ENCODE measurements at places on chromosomes 4 and X.

DNA sequence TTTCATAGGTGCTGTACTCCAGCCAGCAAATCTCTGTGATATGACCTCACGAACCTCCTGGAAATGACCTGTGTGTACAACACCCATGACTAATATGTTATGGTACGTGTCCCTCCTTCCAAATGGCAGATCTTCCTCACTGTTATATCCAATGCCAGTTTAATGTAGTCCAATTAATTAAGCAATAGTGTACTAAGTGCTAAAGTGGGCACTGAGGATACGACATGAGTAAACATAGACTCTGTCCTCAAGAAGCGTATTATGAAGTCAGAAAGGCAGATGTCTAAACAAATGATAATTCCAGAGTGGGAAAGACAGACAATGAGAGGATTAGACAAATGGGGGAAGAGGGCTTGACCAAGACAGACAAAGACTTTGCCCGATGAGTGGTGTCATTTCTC is 33.9 kb downstream of the GPRIN3 start:
- DNase-seq: no peak

DNA sequence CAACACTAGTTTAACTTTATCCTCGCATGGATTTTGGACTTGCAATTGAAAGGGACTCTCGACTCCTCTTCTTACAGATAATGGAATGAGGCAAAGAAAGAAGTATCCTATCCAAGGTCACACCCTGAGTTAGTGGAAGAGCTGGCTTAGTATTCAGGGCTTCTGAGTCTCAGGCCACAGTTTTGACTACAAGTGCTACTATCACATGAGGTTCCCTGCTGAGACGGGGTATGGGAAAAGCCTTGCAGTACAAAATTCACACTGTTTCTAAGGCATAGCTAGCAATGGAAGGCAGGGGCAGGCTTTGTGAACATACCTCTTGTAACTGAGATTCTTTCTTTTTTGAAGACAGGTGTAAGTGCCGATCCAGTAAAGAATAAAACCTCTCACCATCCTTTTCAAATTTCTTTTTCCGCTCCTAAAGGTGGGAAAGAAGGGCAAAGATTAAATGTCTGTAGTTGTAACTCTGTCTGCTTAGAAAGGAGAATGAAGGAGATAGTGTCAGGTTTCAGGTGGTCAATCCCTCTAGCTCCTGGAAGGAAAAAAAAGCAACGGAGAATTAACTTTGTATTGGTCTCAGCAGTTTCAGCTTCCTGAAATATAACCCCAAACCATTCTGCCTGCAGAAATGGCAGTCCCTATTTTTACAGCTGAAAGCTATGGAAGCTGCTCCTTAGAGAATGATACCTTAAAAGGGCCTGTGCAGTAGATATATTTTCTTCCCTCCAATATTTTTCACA is 199.0 kb downstream of the OPHN1 start:
- DNase-seq: no peak

DNA sequence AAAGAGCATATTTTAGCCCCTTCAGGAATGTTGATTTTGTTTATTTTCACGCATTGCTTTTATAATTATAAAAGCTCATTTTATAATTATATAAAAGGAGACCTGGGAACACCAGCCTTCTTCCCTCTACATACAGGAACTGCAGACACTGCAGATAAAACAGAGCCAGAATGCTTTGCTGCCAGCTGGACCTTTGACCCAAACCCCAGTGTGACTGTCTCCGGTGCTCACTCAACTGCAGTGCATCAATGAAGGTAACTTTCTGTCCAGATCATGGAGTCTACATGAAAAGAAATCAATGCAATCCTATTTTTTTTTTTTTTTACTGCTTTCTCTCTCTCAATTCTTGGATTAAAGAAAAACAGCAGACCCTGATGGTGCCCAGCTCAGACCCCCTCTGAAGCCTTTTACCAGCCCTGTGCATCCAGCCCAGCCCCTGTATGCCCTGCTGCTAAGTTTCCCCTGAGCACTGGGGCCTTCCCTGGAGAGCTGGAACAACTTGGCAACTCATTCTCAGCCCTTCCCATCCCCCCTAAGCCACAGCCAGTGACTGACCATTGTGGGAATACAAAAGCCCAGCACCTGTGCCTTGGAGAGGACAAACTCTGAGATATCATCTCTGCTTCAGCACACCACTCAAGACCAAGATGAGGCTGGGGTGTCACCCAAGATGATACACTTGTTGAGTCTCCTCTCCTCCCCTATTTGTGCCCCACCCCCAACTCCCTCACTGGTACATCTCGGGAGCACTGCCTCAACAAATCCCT is 182.1 kb downstream of the EVC2 start:
- no peak for DNase-seq

DNA sequence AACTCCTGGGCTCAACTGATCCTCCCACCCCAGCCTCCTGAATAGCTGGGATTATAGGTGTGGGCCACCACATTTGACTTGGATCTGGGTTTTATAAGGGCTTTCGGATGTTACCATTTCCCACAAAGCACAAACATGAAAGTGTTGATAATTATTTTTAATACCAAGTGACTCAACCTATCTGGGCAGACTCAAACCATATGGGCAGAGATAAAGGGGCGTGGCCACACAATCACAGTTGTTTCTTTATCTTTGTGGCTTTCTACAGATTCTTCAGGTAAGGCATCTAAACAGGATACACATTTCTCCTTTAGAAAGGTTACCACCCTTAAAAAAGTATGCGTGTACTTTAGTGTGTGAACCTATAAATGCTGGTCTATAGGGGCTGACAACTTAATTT is 122.5 kb downstream of the ZNF827 start:
- no peak for DNase-seq

DNA sequence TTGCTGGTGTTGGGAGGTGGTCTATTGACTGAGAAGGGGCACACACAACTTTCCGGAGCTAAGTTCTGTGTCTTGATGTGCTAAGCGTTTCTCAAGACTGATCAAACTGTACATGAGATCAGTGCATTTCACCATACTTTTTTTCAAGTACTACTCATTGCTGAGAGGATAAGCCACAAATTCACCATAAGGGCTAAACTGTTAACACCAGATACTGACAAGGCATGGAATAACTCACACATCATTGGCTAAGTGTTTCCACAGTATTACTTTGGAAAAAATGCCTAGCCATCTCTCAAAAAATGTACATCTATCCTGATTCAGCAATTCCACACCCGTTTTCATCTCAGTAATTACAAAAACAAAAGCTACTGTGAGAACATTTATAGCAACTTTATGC is 13.0 kb downstream of the RBMX start:
- no peak for DNase-seq

- no peak for DNase-seq
Measured at GRCh38 chrX:35696760-35697234, 101.3 kb upstream of the MAGEB16 start.

GRCh38 chr4:93116624-93117023 is 711.9 kb upstream of the ATOH1 start:
- DNase-seq: no peak

- no peak for DNase-seq
Measured at GRCh38 chr4:67366311-67366861, 178.9 kb downstream of the CENPC start.

DNA sequence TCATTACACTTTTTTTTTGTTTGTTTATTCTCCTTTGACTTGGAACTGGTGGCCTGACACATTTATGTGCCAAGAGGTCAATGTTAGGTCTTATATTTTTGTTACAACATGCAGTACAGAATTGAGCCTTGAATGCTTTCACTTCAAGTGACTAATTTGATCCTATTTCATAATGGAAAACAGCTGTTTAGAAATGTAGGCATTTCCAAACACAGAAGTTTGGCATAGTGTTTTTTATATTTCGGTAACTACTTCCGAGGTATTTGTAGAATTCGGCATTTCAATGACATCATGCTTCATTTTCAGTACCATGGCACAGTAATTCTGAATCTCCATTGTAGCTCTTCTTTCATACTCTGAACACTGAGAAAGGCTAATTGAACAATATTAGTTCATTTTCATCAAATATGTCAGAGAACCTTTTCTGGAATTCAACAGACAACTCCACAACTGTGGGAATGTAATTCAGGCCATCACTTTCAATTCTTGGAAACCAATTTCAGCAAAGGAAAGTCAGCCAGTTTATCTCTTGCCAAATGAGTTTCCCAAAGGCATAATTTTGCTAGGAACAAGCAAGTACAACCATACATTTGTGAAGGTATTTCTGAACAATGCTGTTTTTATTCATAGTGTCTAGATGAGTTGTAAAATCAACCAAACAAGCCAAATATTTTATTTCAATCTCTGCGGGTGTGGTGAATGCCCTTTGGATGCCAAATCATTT is 11.4 kb downstream of the FAM120C start:
- DNase-seq: no peak

GRCh38 chrX:86910602-86911311 is 606.8 kb upstream of the KLHL4 start:
- DNase-seq: no peak

Measured in suppressor macrophage (primary cell).